ENCODE measurements at places on chromosomes 12 and 14. TPM values are rescaled to one million over a fixed set of nuclear protein-coding genes. Genes with fewer than 3 reads are reported as not detected.

- no peak for DNase-seq
- no peaks in the 10 kb centered on the region for H3K36me3 ChIP-seq
- no peak overlapping the region for H3K4me3 ChIP-seq
- H3K27me3 ChIP-seq = no peaks in the 10 kb centered on the region
- H3K27ac ChIP-seq = no peak overlapping the region
- no peaks in the 10 kb centered on the region for H3K4me1 ChIP-seq
Observed at GRCh38 chr14:90691627-90692026, 124.6 kb downstream of the TTC7B start.

Gene JPH4
- 3.6 TPM for total RNA-seq

- no peaks in the 10 kb centered on the region for H3K27me3 ChIP-seq
- H3K4me1 ChIP-seq = peaks cover 41% of the 10 kb centered on the region
- peak within 1 kb of the TSS; percentile 65 for H3K4me3 ChIP-seq
- no peaks in the 10 kb centered on the region for H3K36me3 ChIP-seq
- H3K27ac ChIP-seq = peak within 1 kb of the TSS; percentile 98
Observed at GRCh38 chr12:57127726-57128518, at the start of gene LRP1. LRP1 (plus strand) TSS chr12:57128483; CDS start chr12:57128965, 482 bp downstream.

Gene NFATC4
- total RNA-seq = 53.5 TPM

Gene PLEKHG7
- 0.31 TPM for total RNA-seq

Gene ASPG
- total RNA-seq = 3.7 TPM

DNA sequence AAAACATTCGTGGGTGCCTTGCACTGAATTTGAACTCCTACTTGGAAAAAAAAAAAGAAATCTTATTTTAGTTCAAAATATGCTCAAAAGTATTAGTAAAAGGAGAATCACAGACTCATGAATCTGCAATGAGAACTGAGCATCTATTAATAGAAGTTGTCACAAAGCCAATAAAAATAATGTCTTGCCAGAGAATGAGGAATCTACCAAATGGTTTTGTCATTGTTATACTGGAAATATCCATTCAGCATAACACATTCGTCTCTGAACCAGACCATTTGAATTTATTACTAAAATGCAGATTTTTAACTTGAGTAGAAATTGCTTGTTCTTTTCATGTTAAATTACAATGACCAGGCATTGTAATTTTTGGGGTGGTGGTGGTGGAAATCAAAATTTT, 11.6 kb upstream of the PTPRB start:
- no peak overlapping the region for H3K4me3 ChIP-seq
- H3K36me3 ChIP-seq = no peaks in the 10 kb centered on the region
- no peak for DNase-seq

- peak; percentile 86 for DNase-seq
- H3K4me3 ChIP-seq = no peak overlapping the region
- H3K36me3 ChIP-seq = no peaks in the 10 kb centered on the region
- peaks cover 27% of the 10 kb centered on the region for H3K4me1 ChIP-seq
- H3K27me3 ChIP-seq = no peaks in the 10 kb centered on the region
Observed at GRCh38 chr14:95490727-95491451, 25.6 kb downstream of the SYNE3 start.

Gene SYT1
- total RNA-seq = 1.3 TPM

DNA sequence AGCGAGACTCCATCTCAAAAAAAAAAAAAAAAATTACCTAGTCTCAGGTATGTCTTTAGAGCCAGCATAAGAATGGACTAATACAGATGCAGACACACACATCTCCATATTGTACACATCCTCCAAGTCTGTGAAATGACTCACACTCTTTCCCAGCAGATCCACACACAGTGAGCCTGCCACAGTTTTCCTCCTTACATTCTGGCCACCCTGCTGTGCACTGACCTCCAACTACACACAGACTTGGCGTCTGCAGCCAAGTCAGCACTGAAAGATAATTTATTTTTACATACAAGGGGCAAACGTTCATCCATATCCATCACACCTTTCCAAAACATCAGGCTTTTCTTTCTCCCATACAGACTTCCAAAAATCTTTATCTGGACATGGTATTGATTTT, 115.9 kb downstream of the SLC25A21 start:
- no peaks in the 10 kb centered on the region for H3K36me3 ChIP-seq
- DNase-seq = peak; percentile 46
- peak overlapping the region; percentile 67 for H3K27ac ChIP-seq
- H3K27me3 ChIP-seq = no peaks in the 10 kb centered on the region
- H3K4me1 ChIP-seq = peaks cover 5% of the 10 kb centered on the region
- no peak overlapping the region for H3K4me3 ChIP-seq

DNA sequence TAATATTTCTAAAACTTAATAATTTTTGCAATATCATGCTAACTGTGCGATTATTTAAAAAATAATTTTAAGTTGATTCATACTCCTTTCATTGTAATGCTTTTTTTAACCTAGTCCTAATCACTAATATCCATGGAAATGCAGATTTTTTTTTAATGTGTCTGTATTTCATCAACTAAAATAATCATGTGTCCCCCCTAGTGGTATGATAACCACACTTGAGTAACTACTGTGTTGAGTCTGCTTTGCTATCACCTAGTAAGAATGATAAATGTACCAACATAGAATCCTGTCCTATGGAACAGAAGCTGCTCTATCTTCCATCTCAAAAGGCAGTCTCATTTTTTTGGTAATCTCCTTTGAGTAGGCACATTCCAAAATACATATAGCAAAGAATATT, 19.1 kb upstream of the SYNE2 start:
- no peaks in the 10 kb centered on the region for H3K27me3 ChIP-seq
- no peak overlapping the region for H3K27ac ChIP-seq
- H3K36me3 ChIP-seq = no peaks in the 10 kb centered on the region
- no peak overlapping the region for H3K4me3 ChIP-seq
- DNase-seq = no peak

- H3K27ac ChIP-seq = no peak overlapping the region
- H3K4me1 ChIP-seq = peaks cover 3% of the 10 kb centered on the region
- no peaks in the 10 kb centered on the region for H3K27me3 ChIP-seq
Observed at GRCh38 chr12:65595016-65595560, 229.2 kb upstream of the HMGA2 start.

GRCh38 chr12:115763982-115764621, 513.4 kb downstream of the MED13L start:
- H3K4me1 ChIP-seq = no peaks in the 10 kb centered on the region

- H3K4me3 ChIP-seq = no peak overlapping the region
- no peaks in the 10 kb centered on the region for H3K36me3 ChIP-seq
- H3K4me1 ChIP-seq = no peaks in the 10 kb centered on the region
- DNase-seq = no peak
- H3K27ac ChIP-seq = no peak overlapping the region
Observed at GRCh38 chr14:45686771-45687170, 433.8 kb upstream of the MIS18BP1 start.

DNA sequence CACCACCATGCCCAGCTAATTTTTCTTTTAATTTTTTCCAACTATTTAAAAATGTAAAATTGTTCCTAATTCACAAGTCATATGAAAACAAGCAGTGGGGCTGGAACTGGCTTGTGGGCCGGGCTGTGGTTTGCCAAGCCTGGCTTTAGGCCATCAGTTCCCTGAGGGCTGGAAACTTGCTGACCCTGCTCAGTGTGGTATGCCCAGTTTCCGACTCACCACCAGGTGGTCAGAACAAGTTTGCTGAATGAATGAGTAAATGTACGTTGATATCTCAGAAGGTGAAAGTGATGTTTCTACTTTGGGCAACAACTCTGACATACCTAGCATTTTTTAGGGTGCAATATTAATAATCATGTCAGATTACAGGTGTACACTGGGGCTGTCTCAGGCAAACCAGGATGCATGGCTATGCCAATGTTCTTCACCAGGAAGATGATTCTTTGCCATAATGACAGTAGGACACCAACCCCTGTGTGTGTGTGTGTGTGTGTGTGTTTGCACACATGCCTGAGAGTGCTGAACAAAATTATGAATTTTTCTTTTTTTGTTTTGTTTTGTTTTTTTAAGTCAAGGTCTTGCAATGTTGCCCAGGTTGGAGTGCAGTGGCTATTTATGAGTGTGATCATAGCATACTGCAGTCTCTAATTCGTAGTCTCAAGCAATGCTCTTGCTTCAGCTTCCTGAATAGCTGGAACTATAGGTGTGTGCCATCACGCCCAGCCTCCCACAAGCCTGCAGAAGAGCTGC, 106.1 kb downstream of the PTPN11 start:
- no peak overlapping the region for H3K27ac ChIP-seq
- H3K27me3 ChIP-seq = no peaks in the 10 kb centered on the region

DNA sequence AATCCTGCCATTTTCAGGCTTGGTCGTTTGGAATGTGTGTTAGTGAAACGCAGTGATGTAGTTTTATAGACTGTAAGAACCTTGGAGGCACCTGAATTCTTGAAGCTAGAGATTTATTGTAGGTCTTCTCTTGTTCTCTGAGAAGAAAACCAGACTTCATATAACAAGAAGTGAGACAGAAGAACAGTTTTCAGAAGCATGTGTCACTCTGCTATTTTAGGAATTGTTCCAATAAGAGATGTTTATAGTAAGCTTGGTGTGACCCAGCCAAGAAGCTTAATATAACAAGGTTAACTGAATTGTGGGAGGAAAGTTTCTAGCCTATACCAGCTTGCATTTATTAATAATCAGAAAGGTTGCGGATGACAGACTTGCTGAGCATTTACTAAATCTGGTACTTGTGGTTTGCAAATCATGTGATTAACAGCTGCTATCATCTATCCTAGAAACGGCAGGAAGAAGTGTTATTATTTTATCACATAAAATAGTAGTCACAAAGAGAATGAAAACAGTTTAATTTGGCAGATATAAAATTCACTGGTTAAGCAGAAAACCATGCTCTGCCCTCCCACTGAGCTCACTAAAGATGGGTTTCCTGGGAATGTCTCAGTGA, 49.2 kb upstream of the BCAT1 start:
- no peak overlapping the region for H3K27ac ChIP-seq
- H3K36me3 ChIP-seq = no peaks in the 10 kb centered on the region
- DNase-seq = no peak
- H3K27me3 ChIP-seq = no peaks in the 10 kb centered on the region
- no peak overlapping the region for H3K4me3 ChIP-seq

GRCh38 chr14:96002498-96002884, 36.7 kb upstream of the C14orf132 start:
- H3K4me1 ChIP-seq = no peaks in the 10 kb centered on the region
- H3K36me3 ChIP-seq = no peaks in the 10 kb centered on the region
- no peak overlapping the region for H3K27ac ChIP-seq

DNA sequence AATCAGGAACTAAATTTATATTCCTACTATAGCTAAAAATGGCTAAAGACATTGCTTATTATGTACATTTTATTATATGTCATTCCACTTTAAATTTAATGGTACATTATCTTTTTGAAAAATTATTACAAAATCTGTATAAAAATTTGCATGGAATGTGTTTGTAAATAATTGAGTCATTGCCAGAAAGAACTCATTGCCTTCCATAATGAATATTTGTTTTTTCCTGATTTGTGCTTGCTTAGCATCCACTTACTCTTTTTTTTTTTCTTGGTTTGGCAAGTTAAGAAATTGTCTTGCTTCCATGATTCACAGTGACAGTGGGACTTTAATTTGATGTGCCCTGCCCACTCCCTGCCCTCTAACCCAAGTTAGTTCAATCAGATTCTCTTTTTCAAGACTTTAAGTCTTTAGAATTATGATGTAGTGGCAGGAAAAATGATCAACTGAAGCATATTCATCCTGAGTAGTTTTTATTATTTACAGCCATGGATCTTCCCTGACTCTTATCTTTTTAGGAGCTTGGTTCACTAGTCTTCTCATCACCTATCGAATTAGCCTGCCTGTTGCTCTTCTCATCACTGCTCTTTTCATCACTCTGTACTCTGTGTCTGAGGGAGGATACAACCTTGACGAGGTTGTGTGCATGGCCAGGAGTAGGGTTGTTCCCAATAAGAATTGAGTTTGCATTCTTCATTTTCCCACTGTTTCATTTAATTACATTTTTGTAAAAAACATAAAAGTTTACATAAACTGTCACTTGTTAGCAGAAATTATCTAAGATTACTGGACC, 442.0 kb downstream of the BTG1 start:
- no peaks in the 10 kb centered on the region for H3K4me1 ChIP-seq
- no peak overlapping the region for H3K27ac ChIP-seq
- DNase-seq = no peak
- no peak overlapping the region for H3K4me3 ChIP-seq
- H3K36me3 ChIP-seq = no peaks in the 10 kb centered on the region

- H3K36me3 ChIP-seq = no peaks in the 10 kb centered on the region
- H3K4me3 ChIP-seq = no peak overlapping the region
- peaks cover 13% of the 10 kb centered on the region for H3K4me1 ChIP-seq
- DNase-seq = no peak
- no peaks in the 10 kb centered on the region for H3K27me3 ChIP-seq
Observed at GRCh38 chr12:123089140-123089539, 61.8 kb downstream of the PITPNM2 start.

GRCh38 chr14:55438066-55438683, 2.2 kb downstream of the TBPL2 start:
- H3K4me1 ChIP-seq = no peaks in the 10 kb centered on the region
- H3K27ac ChIP-seq = no peak overlapping the region
- H3K4me3 ChIP-seq = no peak overlapping the region
- H3K36me3 ChIP-seq = no peaks in the 10 kb centered on the region

GRCh38 chr12:104999347-104999685, 13.2 kb downstream of the NOPCHAP1 start:
- H3K27me3 ChIP-seq = no peaks in the 10 kb centered on the region
- H3K4me1 ChIP-seq = no peaks in the 10 kb centered on the region
- DNase-seq = no peak

DNA sequence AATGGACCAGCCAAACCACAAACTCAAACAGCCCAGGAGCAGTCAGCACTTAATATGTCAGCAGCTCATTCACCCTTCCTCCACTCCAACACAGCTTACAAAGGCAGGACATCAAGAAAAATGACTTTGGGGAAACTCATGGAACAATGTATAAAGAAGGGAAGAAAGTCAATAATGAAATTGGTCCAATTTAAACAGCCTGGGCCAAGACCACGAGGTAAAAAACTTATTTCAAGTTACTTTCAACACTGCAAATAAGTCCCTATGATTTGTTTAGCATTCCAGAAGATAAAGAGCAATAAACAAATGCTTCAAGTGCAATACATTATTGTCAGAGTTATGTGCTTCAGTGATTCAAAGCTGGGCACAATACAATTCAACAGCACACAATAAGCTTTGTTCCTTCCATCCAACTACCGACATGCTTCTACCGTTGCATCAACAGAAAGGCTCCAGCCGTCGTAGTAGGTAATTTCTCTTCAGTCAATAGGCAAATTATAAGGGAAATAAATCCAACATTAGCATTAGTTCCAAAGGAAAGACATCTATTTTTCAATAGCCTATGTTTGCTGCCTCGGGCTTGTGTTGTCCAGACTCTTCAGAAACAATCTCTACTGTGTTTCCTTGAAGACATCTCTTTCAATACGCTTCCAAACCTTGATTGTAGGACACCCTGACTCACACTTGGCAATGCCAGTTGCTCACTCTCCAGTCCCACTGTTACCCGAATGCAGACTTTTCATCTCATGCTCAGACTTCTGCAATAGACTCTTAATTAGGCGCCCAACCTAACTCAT, 225.7 kb downstream of the NUAK1 start:
- H3K27me3 ChIP-seq = no peaks in the 10 kb centered on the region
- no peak for DNase-seq
- H3K4me1 ChIP-seq = no peaks in the 10 kb centered on the region
- no peaks in the 10 kb centered on the region for H3K36me3 ChIP-seq

- no peaks in the 10 kb centered on the region for H3K27me3 ChIP-seq
- no peak overlapping the region for H3K4me3 ChIP-seq
- H3K4me1 ChIP-seq = no peaks in the 10 kb centered on the region
- H3K27ac ChIP-seq = no peak overlapping the region
- DNase-seq = no peak
- no peaks in the 10 kb centered on the region for H3K36me3 ChIP-seq
Observed at GRCh38 chr12:42933461-42934081, 344.0 kb upstream of the PRICKLE1 start.

Gene CGRRF1
- total RNA-seq = 31.4 TPM

GRCh38 chr12:27284751-27285150, 40.7 kb downstream of the STK38L start:
- no peaks in the 10 kb centered on the region for H3K36me3 ChIP-seq
- H3K27ac ChIP-seq = peak overlapping the region; percentile 65
- no peak for DNase-seq
